ENCODE measurements at places on chromosomes 6 and 20. TPM values are rescaled to one million over a fixed set of nuclear protein-coding genes. Genes with fewer than 3 reads are reported as not detected.

ZNF292 gene
- 46.8 TPM for polyA plus RNA-seq

BRPF3 gene
- 46.4 TPM for polyA plus RNA-seq

OR12D3 gene
- not detected for polyA plus RNA-seq

TMEM151B gene
- polyA plus RNA-seq = 1.0 TPM

SAMD5 gene
- polyA plus RNA-seq = 16.2 TPM

BANF2 gene
- not detected for polyA plus RNA-seq

COL9A1 gene
- polyA plus RNA-seq = 43.2 TPM

AGPAT1 gene
- polyA plus RNA-seq = 96.2 TPM

BFSP1 gene
- 4.9 TPM for polyA plus RNA-seq

All from left renal pelvis (tissue), 4 donors.